ENCODE measurements at places on chromosomes 1 and 21. TPM values are rescaled to one million over a fixed set of nuclear protein-coding genes. Genes with fewer than 3 reads are reported as not detected.

- DNase-seq = no peak
These were observed 133.5 kb downstream of the HMGB4 start for GRCh38 chr1:33997127-33998036.

Gene COL9A2
- 6.7 TPM for total RNA-seq

GRCh38 chr1:77282187-77282865, 507 bp downstream of the AK5 start:
- no peak for DNase-seq

DNA sequence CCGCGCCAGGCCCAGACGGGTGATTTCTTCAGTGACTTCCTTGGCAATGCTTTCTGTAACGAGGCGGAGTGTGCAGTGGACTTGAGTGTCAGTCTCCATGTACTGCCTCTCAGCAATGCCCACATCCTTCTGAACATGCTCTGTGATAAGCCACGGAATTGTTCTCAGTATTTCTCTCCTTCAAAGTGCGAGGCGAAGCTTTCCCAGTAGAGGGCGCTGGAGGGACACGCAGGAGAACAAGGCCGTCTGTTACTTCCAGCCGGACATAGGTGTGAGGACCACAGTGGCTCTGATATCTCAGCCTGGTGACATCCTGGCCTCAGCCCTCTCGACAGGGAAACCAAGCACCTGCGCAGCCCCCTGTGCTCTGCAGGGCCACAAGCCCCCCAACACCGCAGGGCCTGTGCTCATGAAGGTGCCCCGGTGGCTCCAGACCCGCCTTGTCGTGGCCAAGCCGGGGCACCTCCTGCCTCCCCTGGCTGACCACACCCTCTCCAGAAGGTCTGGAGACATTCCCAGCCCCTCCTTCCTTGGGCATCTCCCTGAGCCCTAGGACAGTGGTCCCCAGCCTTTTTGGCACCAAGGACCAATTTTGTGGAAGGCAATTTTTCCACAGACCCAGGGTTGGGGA, 46.1 kb upstream of the BACE2 start:
- no peak for DNase-seq

- DNase-seq = no peak
These were observed 209.8 kb upstream of the NFIA start for GRCh38 chr1:60872426-60873054.

DNA sequence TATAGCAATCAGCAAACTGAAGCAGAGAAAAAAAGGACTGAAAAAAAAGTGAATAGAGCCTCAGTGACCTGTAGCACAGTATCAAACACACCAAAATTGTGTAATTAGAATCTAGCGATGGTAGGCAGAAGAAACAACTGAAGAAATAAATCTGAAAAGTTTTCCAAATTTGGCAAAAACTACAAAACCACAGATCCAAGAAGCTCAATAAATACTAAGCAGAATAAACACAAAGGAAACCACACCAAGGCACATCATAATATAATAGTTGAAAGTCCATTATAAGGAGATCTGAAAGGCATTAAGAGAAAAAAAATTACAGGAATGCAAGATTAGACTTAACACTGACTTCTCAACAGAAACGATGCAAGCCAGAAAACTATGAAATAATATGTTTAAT, 7.1 kb upstream of the IL12RB2 start:
- DNase-seq = no peak

- DNase-seq = no peak
These were observed 11.0 kb upstream of the AVPR1B start for GRCh38 chr1:206128196-206128595.

DNA sequence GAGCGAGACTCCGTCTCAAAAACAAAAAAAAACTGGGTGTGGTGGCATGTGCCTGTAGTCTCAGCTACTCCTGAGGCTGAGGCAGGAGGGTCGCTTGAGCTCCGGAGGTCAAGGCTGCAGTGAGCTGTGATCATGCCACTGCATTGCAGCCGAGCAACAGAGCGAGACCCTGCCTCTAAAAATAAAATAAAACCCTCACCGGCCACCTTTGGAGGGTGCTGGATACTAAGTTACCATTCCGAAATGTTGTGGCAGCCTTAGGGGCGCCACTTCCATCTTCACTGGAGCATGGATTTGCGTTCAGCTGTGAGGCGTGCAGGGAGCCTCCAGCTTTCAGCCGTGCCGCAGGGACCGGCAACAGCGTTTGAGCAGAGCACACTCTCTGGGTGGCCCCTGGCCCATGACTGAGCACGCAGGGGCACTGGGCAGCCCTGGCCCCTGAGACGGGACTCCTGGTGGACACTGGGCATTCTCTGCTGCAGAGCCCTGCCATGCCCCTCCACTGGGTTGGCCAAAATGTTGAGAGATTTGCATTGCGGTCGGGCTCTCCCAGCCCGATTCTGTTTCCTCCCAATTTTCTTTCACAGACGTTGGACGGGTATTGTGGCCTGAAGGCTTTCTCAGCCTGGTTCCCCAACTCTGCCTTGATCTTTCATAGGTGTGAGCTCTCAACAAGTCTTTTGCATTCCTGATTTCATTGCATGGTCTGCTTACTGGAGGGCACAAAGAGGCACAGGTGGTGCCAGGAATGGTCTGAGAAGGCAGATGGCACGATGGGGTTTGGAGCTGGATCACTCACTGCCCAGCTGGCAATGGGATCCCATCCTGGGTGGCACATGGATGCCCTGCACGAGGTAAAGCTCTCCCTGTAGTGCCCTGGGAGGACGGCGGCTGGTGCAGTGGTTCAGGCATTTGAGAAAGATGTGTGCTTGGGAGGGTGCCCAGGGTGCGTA, 5.8 kb upstream of the CFAP74 start:
- DNase-seq = no peak

DNA sequence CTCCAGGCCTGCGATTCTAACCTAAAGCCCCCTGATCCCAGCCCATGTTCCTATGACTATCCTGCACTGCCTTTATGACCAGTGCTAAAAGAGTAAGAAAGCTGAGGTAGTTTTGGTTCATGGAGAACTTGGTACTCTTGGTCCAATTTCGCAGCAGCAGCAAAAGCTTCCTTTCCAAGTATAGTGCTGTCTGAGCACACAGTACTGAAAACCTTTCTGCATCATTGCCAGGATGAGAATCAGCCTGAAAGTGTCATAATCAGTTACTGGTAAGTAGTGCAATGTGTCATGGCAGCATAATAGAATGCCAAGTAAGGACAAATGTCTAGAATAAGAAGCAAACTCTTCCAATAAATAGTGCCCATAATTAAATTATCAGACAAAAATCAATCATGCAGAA, 889.6 kb upstream of the ADGRL4 start:
- DNase-seq = no peak

DNA sequence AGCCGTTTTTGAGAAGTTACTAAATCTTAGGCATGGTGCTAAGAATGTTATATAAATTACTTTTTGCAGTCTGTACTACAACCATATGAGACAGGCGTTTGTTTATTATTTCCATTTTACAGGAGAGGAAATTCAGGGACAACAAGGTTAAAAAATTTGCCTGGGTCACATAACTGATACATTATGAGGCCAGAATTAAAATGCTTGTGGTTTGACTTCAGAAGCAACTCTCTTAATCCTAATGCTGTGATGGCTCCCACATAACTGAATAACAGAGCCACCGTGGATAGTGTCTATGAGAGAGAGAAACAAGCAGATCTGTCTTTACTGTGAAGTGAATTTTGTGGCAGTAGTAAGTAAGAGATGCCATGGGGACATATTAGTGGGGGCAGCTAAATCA, 184.9 kb downstream of the NCAM2 start:
- DNase-seq = no peak

GRCh38 chr21:33290441-33290840, 24.3 kb downstream of the IL10RB start:
- no peak for DNase-seq

DNA sequence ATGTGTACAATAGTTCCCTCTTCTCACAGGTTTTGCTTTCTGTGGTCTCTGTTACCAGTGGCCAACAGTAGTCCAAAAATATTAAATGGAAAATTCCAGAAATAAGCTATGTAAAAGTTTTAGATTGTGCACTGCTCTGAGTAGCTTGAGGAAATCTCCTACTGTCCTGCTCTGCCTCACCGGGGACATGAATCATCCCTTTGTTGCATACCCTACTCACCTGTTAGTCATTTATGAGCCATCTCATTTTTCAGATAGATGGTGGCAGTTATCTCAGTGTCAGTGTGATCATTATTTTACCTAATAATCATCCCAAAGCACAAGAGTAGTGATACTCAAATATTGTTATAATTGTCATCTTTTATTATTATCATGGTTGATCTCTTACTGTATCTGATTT, 688.1 kb downstream of the PLA2G4A start:
- no peak for DNase-seq

DNA sequence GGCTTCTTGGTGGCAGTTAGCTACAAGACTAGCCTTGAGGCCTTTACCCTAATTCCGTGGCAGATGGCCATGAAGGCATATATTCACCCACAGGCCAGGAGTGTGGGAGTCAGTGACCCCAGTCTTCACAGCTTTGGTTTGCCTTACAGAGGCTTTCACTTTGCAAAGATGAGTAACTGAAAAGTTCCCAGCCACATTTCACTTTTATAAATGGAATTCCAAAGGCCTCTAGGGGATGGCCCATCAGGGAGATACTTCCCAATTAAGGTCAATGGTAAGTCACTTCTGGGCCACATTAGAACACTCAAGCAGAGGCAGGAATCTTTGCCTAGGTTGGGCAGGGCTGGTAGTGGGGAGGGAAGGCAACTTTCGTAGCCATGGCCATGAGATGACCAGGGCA, 13.1 kb upstream of the HEYL start:
- no peak for DNase-seq

- no peak for DNase-seq
These were observed 1.4 kb downstream of the ACKR1 start for GRCh38 chr1:159206110-159206509.

GRCh38 chr1:70438529-70438928, 27.5 kb downstream of the CTH start:
- DNase-seq = no peak
